Stimulated activated CD8-positive, alpha-beta memory T cell treated with anti-CD3 and anti-CD28 coated beads, Interleukin-7, amount 100 ng/mL, for 48 hours (primary cell): ENCODE measurements at places on chromosomes 3 and 15.

DNA sequence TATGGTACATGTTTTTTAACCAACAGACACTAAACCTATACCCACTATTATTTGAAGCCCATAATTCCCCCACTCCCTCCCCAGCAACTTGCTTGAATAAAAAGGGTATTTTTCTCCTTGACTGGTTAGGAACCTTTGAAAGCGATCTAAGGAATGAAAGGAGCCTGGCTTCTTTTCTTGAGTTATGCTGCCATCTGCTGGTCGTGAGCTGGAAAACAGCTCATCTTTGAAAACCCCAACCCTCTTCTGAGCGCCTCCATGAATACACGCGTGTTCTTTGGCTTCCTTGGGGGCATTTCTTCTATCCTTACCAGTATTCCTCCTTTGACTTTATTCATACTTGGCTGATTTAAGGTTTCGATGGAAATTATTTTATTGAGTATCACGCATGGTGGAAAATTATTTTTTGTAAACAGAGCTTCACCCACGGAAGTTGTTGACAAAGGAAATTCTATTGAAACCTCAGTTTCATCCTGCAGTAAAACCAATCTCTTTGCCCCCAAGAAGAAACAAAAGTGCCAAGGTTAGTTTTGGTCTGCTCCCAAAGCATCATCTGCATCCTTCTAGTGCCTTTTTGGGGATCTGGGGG, 171.6 kb downstream of the SV2B start:
- DNase-seq: peak; percentile 22

- no peak for DNase-seq
Observed at GRCh38 chr3:25548836-25549235, 115.9 kb downstream of the TOP2B start.

GRCh38 chr15:78104566-78105475, 12.5 kb downstream of the SH2D7 start:
- DNase-seq: no peak

- no peak for DNase-seq
Observed at GRCh38 chr3:172626021-172626640, 84.7 kb downstream of the NCEH1 start.

- DNase-seq: no peak
Observed at GRCh38 chr3:9217784-9218513, 31.5 kb downstream of the SRGAP3 start.
